Stimulated activated CD8-positive, alpha-beta memory T cell treated with anti-CD3 and anti-CD28 coated beads, Interleukin-7, amount 100 ng/mL, for 1 hour (primary cell): ENCODE measurements at places on chromosomes 2 and 18.

- DNase-seq, result no peak
Measured at GRCh38 chr2:229868794-229869193, 53.0 kb downstream of the TRIP12 start.

DNA sequence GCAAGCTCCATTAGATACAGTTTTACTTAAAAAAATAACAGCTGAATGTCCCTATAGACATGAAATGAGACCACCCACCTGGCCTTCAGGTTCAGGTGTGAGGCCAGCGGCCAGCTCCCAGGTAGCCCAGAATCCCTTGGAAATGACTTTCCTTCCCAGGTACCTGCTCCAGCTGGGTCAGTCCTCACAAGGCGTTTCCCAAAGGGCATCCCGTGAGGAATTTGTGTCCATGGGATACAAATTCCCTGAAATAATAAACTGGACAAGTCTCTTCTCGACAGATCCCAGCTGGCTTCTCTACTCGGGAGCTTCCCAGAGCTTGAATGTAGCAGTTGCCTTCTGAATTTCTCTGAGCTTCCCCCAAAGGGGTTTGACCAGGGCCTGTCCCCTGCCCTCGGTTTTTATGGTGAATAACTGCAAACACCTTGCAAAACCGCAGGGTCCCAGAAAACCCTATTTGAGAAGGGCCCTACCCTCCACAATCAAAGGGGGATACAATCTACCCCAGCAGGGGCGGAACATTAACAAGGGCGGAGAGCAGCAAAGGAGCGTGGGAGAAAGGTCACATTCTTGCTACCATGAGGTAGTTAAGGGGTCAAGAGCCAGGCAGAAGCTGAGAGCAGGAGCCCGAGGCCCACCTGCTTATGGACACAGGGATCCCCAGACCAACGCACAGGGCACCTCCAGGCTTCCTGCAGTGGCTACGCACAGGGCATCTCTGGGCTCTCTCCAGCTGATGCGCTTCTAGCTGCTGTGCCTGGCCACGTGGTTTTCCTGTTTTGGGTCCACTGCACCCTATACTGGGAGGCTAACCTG, 107.7 kb downstream of the HDAC4 start:
- DNase-seq, result no peak

- no peak for DNase-seq
Measured at GRCh38 chr2:141498561-141498960, 632.3 kb downstream of the LRP1B start.

DNA sequence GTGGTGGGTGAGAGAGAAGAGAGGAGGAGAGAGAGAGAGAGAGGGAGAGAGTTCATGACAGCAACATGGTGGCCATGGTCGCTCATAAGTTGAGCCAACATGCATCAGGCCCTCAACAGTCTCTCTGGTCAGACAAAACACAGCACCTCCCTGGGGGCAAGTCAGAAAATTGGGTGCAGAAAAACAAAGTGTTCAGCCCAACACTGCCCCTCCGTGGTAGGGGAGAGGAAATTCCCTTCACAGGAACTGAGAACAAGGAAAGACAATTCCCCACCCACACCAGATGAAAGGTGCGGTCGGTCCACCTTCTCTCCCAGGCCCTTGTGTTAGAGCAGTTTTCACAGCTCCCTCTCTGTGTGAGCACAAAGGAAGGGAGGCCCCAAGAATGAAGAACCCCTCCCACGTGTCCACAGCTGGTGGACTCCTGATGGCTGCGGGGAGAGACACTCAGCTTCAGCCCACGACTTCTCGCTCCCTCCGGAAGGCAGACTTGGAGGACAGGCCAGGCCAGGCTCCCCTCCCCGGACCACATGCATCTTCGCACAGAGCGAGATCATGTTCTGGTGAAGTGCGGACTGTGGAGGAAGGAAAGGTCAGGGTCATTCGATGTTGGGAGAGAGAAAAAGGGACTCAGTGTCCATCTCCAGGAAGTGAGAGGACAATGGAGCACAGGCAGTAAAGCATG, 181.7 kb downstream of the ANAPC1 start:
- peak; percentile 13 for DNase-seq

- DNase-seq, result no peak
Measured at GRCh38 chr2:211407076-211407475, 850.7 kb downstream of the CPS1 start.
